ENCODE measurements at places on chromosomes 3 and 15. TPM values are rescaled to one million over a fixed set of nuclear protein-coding genes. Genes with fewer than 3 reads are reported as not detected.
A peak's percentile ranks its signal among the peaks of the same experiment; 100 is the strongest.

Gene SLC28A1
- not detected for total RNA-seq

Gene ASB14
- not detected for total RNA-seq

Gene MINAR1
- total RNA-seq, result 0.24 TPM

Gene OCA2
- total RNA-seq, result 1.1 TPM

Gene SLCO2A1
- total RNA-seq, result 22.5 TPM

Gene SOX2
- not detected for total RNA-seq

DNA sequence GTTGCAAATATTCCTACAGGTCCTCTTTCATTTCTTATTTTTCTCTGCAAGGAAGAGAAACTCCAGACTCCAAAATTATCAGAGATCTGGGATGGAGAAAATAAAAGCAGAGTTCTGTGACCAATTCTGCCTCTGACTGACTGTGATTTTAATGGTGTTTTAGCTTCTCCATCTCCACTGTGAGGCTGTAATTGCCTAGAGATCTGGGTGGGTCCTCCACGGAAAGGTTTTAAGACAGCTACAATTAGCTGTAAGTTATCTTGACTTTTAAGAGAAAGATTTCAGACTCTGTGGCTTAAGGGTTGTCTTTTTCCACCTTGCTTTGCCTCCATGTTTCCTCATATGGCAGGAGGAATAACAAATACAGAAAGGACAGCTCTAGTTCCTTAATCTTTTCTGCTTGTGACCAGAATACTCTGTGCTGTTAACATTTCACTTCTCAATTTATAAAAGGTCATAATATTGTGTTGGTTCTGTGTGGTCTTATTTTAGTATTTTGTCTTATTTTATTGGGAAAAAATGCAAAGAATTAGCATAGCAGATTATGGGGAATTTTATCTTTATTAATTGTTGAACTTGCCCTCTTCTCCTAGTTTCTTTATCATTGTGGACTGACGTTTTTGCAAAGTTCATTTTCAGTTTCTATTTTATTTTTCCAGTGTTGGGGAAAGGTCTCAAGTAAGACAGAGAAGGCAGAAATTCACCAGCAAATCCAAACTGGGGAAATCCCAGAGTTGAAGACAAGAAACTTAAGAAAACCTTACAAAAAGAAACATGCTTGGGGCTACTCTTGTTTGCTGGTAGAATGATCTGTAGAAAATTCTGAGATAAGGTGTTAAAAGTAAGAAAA lies 157.9 kb downstream of the RAP2B start:
- DNase-seq, result no peak

DNA sequence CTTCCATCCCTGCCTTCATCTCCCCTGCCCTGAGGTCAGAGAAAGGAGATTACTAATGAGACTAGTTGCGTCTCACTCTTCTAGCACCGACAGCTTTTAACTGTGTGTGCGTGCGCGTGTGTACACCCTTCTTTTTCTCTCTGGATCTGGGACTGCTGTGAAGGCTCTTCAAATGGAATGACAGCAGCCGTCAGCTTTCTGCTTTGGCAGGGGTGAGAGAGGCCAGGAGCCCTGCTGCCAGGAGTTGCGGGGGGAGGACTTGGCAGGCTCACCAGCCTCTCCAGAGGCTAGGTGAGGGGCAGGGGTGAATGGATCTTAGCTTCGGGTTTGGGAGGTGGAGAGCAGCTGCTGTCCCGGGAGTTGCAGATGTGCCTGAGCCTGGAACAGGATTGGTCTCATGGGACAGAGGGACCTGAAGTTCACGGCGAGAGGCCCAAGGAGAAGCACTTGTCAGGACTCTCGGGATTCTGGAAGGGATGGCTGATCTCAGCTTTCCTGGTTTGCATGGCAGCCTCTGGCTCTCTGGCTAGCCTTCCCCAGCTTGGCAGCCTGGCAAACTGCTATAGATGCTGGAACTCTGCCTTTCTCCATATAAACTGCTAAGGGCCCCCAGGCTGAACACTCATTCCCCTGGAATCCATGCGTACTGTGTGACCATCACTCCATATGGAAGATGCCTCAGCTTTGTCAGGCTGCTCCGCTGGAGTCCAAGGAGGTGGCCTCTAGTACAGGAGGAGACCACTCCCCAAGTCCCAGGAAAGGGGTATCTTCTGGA lies 16.6 kb downstream of the TEX264 start:
- DNase-seq, result no peak

DNA sequence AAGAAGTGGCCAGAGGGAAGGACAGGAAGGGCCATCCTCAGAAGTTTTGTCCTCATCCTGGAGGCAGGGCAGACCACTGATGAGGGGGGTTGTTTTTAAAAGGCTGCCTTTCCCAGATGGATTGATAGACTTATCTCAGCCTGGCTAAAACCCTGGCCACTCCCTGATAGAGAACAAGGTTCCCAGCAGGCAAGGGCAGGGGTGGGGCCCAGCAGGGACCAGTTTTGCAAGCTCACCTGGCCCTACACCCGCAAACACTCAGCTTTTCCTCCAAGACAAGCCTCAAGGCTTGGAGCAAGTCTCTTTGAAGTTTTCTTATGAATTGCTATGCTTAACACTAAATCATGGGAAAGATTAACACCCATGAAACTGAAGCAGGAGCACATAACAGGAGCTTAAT lies 9.1 kb downstream of the LIPC start:
- DNase-seq, result no peak

- no peak for DNase-seq
These were observed 67.7 kb upstream of the FGF12 start for GRCh38 chr3:192795021-192795420.

GRCh38 chr3:52468336-52468735 lies 12.9 kb downstream of the NISCH start:
- DNase-seq, result no peak

DNA sequence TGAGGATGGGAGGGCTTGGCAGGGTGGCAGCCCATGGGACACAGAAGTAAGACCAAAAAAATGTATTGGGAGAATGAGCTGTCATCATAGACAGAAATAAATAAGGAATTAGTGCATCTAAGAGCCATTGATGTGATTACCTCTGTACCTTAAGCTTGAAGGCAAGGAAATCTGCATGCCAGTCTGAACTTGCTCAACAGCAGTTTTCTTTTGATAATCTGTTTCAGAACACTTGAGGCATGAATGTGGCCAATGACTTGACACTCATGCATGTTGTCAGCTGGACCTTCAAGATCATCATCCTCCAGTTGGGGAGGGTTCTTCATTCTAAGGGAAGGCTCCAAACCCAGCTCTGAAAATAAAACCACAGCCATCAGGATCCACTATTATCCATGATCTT lies 148.5 kb downstream of the DCLK3 start:
- no peak for DNase-seq

DNA sequence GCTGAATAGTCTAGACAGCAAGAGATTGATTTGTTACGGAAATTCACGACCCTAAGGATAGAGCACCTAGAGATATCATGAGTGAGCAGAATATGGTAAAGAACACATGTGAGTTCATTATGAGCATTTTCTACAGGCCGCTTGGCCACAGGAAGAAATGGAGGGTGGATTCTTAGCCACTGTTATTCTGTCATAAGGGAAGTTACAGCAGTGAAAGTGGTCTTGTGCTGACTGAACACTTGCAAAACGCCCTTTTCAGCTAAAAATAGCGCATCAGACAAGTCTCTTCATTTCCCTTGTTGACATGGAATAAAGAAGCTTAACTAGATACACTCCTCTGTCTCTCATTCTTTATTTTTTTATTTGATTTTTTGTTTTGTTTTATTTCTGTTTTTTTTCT lies 19.8 kb downstream of the DGKG start:
- no peak for DNase-seq

GRCh38 chr3:60542995-60543394 lies 708.3 kb downstream of the FHIT start:
- DNase-seq, result no peak

DNA sequence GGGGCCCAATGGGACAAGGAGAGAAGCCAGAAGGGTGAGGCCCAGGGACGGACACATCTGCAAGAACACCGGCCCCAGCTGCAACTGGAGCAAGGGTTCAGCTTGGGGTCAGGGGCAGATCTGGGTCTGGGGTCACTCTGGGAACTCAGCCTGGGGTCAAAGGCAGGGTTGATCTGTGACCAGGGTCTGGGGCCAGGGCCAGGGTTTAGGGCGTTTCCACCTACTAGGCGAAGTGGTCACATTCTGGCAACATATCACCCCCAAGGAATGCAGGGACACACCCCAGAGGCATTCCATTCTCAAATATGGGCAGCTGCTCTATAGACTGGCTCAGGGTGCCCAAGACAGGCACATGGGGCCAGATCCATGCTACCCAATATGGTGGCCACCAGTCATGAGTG lies 9.0 kb downstream of the UROC1 start:
- DNase-seq, result no peak

DNA sequence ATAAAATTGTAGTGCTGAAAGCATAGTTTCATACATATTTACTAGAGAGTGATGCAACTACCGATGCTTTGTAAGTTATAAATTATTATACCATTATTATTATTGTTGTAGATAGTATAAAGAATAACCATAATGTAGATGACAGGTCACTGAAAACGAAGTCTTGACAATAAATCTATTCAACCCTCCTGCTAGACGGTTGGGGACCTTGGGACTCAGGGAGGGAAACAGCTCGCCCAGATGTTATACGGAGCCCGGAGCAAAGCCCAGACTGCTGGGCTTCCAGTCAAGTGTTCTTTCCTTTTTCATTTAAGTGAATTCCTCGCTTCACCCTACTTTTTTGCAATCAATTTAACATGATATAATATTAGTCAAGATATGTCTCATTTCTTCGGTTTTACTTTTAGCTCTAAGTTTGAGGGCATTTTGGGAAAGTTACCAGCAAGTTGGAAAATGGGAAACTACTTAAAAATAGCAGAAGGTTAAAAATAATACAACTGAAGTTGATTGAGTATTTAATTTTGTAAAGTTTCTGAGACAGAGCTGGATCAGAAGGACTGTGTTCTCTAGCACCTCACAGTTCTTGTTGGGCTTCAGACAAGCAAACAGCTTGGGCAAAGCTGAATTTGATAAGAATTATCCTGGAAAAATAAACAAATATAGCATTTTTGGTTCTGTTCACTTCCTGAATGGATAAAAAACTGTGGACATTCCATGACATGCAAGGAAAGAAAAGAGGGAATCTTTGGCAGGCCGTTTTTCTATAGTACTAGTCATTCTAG lies 173.4 kb upstream of the TP63 start:
- DNase-seq, result no peak

DNA sequence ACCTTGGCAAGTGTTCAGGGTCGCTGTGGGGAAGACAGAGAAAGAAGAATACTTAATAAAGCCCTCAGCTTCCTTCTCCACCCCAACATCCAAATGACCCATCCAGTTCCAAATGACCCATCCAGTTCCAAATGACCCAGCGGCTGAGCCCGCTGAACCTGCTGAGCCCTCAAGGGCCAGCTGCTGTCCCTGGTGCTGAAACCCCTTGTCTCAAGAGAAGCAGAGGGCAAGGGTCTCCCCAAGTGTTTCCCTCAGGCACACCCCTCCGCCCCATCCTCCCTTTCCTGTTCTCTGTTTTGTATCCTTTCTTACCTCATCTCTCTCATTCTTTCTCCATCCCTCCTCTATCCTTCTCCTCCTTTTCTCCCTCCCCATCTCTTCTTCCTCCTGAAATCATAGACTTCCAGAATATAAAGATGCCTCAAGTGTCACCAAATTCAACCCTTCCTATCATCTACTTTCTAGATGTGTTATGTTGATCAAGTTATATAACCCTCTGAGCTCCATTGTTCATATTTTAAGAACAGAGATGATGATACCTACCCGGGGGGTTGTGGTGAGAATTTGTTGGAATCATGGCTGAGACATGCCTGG lies 29.0 kb downstream of the CCDC33 start:
- DNase-seq, result no peak

DNA sequence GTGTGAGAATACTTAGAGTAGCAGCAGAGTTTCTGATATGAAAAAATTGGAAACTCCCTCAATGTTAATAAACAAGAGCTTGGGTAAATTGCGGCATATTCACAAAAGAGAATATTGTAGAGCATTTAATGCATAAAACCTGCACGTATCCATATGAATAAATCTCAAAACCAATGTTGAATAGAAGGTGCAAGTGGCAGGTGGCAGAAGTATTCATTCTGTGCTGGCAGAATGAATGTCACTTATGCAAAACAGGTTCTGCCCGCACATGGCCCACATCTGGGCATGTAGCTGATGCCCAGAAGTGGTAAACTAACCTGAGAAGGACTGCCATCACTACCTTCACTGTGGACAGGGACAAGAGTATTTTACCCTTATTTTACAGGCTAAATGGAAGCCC lies 14.1 kb upstream of the PRSS50 start:
- DNase-seq, result no peak

- peak; percentile 48 for DNase-seq
These were observed 56.0 kb downstream of the SLC25A26 start for GRCh38 chr3:66276705-66277274.

- no peak for DNase-seq
These were observed 256.5 kb downstream of the AGBL1 start for GRCh38 chr15:86336051-86336788.

DNA sequence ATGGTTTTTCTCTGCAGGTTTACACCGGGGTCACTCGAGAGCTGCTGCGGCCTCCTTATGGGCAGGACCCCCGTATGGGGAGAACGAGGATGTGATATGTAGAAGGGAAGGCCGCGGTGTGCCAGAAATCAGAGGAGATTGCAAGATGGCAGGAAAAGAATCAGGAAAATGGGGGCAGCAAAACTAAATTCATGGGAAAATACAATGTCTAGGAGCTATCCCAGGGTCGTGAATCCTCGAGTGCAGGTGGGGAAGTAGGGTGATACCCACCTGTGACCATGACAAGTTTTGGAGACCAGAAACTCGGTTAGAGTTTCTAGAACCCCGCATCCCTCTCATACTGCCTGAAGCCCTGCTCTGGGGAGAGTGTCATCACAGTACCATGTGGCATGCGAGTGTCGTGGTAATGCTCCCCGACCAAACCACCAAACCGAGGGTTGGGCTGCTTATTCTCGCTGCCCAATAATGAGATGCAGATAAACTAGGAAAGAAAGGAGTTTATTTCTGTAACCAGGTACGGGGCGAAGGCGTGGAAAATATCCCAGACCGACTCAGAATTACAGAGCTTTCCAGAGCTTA lies 781 bp downstream of the TRNT1 start:
- no peak for DNase-seq

DNA sequence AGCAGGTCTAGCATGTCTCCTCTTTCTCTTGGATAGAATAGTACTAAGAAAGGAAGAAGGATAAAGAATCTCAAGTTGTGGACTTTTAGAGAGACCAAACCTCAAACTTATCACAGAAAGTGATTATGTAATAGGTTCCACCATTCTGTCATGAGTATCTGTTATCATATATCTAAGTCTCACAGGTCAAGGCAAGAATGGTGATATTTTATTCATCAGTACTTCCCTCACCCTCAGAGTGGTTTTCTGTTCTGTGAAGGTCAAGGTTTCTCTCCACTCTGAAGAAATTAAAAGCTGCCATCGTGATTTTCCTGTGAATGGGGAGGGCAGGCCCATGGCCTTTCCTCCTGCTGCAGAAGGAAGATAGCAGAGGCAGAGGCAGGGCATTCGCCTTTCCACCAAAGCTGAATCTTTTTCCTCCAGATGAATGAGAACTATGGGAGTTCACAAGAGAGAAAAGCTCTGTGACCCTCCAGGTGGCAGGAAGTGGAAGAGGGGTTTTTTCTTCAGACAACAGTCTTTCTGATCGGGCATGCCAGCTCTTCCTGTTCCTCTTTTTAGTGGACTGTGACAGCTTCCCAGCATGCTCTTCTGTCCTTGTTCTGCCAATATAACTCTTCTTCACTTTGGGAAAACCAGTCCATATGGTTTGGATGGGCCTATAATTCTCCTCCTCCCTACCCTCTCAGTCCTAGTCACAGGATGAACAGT lies 37.1 kb upstream of the CCK start:
- DNase-seq, result no peak

Measured in omental fat pad (tissue), 4 donors.